ENCODE measurements at places on chromosomes 2 and 18.

DNA sequence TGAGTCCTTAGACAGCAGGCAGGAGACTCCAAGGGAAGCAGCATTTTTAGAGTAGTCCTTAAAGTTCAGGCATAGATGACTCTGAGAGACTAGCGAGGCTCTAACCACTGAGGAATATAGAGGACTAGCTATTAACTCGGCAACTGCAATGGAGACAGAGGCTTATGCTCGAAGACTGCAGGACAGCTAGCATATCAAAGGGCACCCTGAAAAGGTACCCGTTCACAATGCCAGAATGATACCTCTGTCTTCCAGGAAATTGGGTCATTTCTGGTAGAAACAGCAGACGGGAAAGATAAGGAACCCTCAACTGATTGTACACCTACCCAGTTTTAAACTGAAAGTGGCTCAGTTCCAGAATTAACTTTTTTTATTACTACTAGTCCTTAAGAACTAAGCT is 1204.0 kb upstream of the ZEB2 start:
- no peak for ATAC-seq

- no peak for ATAC-seq
These were observed 126.8 kb upstream of the CAPN13 start for GRCh38 chr2:30934066-30934465.

GRCh38 chr2:2848198-2848597 is 517.1 kb upstream of the MYT1L start:
- no peak for ATAC-seq

DNA sequence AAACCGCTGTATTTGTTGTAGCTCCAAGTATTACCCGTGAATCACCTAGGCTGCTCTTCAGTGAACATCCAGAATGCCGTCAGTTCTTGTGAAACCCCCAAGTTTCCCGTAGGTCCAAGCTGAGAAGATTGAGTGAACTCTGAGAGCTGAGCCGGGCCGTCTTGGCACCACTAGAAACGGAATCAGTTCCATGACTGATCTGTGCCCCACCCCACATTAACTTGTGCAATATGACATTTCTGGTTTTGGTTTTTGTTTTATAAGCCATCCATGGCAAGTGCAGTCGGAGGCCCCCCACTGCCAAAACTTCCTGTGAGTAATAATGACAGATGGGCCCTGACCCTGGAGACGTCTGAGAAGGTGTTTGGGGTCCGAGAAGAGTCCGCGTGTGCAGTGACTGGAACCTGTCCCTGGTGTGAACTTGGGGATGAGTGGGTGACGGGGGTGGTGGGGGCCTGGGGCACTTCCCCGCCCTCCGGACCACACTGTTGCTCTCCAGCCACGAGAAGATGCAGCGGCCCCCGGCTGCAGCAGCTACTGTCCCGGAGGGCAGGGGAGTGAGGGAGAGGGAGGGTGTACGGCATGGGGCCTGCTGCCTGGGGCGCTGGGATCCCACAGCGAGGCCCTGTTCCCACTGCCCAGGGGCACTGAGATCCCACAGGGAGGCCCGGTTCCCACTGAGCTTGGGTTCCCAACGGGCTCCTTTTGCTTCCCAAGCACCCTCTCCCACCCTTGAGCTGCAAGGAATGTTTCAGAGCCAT is 26.5 kb downstream of the NFATC1 start:
- ATAC-seq = no peak

DNA sequence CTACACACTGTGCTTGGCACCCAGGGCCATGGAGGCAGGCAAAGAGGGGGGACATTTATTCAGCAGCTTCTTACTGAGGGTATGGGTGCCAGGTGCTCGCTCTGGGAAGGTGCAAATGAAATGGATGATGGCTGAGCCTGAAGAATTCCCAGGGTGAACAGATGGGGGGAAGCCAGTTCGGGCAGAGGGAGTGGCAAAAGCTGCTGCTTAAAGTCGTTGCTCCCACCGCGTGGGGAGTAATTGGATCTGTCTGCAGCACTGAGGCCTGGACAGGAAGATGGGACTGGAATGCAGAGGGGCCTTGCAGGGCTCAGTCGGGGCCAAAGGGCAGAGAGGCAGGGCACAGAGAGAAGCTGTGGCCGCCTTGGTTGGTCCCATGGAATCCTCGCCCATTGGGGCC is 51.2 kb downstream of the NEDD4L start:
- ATAC-seq = no peak

GRCh38 chr2:19357402-19358241 is 801 bp downstream of the OSR1 start:
- no peak for ATAC-seq

DNA sequence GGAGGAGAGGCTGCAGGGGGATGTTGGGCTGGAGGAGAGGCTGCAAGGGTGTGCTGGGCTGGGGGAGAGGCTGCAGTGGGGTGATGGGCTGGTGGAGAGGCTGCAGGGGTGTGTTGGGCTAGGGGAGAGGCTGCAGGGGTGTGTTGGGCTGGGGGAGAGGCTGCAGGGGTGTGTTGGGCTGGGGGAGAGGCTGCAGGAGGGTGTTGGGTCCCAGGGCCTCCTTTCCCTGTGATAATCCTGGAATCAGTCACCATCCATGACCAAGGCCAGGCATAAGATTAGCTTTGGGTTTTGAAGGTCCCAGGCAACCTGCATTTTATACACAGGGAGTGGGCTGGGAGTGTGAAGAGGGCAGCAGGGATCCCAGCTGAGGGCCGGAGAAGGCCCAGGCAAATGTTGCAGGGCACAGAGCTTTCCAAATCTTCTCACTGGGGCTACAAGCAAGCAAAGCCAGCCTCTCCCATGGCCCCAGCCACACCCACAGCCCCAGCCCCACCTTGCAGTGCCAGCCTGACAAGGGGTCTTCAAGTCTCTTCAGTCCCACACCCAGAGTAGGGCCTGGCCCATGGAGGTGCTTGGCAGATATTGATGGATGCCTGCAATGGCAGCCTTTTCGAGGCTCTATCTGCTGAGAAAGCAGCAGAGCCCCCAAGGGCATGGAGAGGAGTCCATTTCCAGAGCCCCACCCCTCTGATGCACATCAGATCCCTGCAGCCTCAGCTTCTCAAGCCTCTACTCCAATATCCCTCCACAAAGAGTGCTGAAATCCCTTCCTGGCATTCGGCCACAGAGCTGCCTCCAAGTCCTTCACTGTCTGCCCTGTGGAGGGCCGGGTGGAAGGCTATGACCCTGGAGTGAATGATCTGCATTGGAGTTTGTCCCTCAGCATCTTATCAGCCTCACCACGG is 50.3 kb upstream of the GLI2 start:
- ATAC-seq = no peak

DNA sequence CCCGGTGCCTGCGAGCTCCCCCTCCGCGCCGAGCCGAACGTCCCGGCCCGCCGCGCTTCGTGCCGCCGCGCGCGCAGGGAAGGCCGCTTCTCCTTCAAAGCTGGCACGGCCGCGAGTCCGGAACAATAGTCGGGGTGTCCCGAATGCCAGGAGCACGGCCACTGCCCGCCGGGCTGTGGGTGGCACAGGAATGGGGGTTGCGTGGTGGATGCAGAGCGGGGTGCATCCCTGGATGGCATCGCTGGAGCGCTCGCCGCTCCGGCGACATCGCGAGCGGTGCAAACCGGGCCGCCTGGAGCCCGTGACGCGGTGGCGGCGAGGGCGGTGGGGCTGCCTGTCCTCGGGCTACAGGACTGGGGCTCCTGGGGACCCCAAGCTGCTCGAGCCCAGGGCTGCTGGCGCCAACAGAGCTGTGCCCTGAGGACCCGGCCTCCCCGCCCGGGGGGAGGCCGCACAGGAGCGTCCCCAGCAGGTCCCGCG is 1.1 kb upstream of the SATB2 start:
- peak; percentile 27 for ATAC-seq

DNA sequence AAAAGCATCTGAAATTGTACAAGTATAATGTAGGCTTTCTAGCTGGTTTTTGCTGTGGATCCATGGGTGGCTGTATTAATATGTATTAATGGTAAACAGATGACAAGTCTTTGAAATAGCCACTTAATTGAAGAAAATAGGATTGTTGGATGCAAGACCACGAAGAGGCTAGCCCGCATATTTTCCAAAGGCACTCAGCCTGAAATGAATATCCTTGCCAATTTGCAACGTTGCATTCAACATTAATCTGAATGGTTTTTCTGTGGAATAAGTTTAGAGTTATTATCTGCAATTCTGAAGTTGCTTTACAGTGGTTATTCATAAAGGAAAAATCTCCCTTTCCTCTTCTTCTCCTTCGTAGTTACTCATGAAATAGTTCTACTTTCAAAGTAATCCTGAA is 86.2 kb upstream of the SPATS2L start:
- ATAC-seq = no peak

DNA sequence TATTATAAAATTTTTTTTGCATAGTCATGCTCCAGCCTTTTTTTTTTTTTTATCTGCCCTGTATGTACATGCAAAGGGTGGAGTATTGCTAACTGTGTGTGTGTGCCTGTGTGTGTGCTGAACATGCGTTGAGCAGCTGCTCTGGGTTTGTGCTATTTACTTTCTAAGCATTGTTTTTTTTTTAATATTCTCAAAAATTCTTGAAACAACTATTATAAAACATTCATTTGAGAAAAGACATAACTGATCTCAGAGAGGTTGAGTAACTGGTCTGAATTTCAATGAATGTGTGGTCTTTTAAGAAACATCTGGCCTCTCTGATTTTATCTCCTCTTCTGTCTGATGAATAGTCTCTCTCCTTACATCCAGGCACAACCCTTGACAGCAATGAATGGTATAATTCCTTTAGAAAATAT is 366.0 kb upstream of the SLC14A2 start:
- no peak for ATAC-seq

DNA sequence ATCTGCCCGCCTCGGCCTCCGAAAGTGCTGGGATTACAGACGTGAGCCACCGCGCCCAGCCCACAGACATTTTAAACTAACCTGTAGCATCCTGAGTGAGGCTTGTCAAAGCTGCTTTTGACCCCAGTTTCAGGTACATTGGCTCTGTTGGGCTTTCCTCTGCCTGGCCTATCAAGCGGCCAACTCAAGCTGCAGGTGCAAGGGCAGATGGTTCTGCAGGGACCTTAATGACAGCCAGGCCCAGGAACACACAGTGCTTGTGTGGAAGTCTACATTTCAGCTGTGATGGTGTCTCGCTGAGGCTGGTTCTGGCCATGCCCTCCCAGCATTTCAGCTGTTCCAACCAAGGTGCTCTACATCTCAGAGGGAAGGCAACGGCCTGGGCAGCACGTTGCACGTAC is 18.4 kb downstream of the INPP4A start:
- no peak for ATAC-seq

DNA sequence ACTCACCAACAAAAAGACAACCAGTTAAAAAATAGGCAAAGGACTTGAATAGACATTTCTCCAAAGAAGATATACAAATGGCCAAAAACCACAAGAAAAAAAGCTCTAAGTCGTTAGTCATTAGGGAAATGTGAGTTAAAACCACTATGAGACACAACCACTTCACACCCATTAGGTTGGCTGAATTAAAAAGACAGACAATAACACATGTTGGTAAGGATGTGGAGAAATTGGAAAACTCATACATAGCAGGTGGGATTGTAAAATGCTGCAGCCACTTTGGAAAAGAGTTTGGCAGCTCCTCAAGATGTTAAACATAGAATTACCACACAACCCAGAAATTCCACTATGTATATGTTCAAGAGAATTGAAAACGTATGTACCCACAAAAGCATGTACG is 117.6 kb upstream of the SPATS2L start:
- no peak for ATAC-seq

DNA sequence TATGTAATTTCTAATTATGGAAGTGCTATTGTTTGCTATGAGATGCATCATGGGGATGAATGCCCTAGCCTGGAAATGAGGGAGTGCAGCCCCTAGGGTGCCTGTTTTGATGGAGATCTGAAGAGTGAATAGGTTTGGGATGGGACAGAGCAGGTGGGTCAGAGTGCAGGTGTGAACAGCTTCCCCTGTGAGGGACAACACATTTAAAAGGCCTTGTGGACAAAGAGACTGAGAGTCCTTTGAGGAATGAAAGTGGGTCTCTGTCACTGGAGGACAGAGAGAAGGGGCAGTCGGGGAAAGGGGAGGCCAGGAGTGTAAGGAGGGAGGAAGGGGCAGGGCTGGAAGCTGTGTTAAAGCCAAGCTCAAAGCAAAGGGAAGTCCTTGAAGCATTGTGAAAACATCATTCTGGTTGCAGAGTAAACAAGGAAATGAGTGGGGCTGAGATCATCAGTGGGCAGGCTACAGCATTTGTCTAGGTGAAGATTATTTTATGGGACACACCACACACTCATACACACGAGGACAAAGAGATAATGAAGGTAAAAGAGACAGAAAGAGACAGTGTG is 877.6 kb downstream of the SLC4A3 start:
- ATAC-seq = no peak

DNA sequence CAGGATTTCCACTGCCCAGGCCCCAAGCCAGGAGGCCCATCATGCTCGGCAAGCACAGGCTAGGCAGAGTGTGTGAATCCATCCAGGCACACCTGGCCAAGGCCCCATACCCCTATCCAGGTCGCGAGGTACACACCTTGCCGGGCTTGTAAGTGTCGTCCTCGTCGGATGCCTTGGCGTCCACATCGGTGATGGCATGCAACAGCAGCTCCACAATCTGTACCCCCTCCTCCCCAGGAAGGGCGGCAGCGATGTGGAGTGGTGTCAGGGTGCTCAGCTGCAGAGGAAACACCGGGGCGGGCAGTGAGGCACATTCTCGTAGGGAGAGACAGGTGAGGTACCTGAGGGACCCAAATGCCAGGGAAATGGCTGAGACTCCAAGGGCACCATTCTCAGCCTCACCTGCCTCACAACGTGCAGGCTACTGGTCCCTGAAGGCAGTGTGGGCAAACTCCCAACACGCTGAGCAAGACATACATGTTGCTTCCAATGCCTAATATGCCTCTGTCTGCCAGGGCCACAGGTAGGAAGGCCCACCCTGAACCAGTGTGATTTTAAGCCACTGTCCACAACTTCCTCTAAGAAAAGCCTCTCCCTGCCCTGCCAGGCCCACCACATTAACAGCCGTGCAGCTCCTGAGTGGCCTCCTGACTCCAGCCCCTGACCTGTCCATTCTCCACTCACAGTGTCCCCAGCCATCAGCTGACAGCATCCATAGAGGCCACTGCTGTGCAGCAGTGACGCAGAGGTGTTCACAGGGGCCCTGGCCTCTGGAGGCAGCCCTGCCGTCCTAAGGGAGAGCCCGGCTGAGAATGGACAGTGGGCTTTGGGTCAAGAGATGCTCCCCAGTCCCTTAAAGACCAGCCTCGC is 44.9 kb downstream of the ANKMY1 start:
- no peak for ATAC-seq

Data from activated T-helper 17 cell treated with anti-CD3 and anti-CD28 coated beads, Interleukin-2, amount 50 U/mL, for 72 hours (primary cell).